HCT116 (cell line): ENCODE measurements at places on chromosomes 3 and 15.
A peak's percentile ranks its signal among the peaks of the same experiment; 100 is the strongest.

GRCh38 chr3:191020730-191021396 is 158.4 kb upstream of the GMNC start:
- DNase-seq: no peak

- DNase-seq: no peak
Measured at GRCh38 chr3:165056510-165056909, 21.8 kb downstream of the SI start.

DNA sequence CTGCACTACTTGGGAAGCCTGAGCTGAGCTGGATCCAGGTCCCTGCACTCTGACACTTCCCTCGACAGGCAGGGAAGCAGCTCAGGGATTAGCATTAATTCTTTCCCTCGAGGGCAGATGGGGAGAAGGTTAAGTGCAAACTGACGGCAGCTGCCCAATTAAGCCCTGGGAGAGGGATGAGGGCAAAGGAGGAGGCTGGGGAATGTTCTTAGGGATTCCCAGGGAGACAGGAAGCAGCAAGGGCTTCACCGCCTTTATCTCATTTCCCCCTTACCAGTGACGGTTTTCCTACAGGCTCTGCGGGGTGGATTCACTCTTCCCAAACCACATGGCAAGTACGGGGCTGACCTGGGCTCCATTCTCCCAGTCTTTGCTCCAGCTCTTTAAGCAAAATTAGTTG is 519.0 kb upstream of the PROK2 start:
- no peak for DNase-seq

DNA sequence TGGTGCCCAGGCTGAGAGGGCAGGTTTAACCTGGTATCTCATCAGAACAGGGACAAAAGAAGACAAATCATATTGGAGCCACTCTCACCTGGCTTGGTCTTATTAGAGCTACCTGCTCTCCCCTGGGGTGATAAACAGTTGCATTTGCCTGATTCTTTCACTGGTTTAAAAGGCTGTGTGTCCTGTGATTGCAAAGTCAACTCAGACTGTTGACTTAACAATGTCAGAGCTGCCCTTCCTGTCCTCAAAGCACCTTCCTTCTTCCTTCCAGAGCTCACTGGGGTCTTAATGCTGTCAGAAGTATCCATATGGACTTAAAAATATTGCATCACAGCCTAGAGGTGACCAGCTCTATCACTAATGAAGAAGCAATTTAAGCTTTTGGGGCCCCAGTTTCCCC is 50.5 kb upstream of the MINAR1 start:
- no peak for DNase-seq

DNA sequence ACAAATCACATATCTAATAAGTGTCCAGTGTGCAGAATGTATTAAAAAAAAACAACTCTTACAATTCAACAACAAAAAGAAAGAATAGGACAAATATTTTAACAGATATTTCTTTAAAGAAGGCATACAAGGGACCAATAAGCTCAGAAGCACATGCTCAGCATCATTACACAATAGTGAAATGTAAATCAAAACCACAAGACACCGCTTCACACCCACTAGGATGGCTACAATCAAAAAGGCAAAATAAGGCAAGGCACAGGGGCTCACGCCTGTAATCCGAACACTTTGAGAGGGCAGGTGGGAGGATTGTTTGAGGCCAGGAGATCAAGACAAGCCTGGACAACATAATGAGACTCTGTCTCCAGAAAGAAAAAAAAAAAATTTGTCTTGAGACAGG is 255.6 kb downstream of the MAGI1 start:
- no peak for DNase-seq

DNA sequence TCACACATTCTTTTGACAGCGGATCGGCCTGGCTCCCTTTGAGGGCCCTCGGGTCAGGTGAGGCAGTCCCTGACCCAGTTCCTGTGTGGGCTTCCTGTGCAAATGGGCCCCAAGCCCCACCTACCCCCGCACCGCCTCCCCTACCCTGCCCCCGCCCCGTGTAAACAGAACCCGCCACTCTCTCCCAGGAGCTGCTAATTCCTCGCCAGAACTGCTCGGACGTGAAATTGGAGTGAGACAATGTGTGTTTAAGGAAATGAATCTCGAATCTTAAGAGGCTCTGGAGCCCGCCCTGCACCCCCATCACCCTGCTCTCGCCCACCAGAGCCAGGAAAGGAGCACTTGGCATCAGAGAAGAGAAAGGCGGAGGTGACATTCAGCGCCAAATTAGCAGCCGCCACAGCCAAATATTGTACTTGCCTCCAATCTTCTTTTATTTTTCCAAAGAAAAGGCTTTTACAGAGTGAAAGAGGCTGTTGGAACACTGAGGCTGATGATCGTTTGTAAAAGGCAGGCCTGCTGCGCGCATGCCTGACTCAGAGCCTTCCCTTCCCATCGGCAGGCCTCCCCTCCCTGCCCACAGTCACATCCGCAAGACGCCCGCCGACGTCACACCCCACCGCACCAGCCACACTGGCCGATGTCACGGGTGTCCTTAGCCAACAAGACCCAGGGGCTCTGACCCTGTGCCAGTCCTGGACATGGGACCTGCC is 53.1 kb downstream of the CACNA2D2 start:
- DNase-seq: no peak

GRCh38 chr3:27943106-27943505 is 221.0 kb upstream of the EOMES start:
- peak; percentile 29 for DNase-seq

GRCh38 chr15:64938192-64938591 is 26.5 kb downstream of the ANKDD1A start:
- peak; percentile 21 for DNase-seq

- DNase-seq: no peak
Measured at GRCh38 chr3:55180161-55180560, 252.3 kb upstream of the LRTM1 start.

DNA sequence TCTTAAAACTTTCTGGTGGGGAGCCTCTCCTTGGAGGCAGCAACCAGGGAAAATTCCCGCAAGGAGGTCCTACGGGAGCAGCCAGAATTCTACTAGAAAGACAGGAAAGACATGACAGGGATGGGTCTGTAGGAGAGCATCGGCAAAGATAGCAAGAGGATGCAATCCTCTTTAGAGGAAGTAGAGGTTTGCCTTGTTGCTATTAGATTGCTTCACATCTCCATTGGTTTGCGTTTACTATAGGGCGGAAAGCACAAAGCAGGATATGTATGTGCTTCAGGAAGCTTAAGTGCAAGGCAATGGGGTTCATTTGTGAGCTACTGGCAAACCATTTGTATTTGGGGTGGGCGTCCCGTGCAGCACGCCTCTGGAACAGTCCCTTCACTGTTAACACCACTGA is 193.0 kb downstream of the RORA start:
- no peak for DNase-seq

DNA sequence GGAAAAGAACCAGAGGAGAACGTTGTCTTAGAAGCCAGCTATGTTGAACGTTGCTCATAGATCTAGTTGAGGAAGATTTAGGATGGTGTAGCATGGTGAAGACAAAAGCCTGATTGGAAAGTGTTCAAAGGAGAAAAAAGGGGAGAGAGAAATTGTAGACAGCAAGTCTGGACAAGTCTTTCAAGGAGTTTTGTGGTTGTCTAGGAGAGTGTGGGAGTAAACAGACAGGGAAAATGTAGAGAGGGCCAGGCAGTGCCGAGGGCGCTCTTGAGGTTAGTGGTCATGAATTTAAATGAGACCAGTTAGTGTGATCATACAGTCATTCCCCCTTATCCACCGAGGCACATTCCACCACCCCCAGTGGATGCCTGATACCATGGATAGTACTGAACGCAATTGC is 167.5 kb upstream of the IL12A start:
- DNase-seq: no peak

DNA sequence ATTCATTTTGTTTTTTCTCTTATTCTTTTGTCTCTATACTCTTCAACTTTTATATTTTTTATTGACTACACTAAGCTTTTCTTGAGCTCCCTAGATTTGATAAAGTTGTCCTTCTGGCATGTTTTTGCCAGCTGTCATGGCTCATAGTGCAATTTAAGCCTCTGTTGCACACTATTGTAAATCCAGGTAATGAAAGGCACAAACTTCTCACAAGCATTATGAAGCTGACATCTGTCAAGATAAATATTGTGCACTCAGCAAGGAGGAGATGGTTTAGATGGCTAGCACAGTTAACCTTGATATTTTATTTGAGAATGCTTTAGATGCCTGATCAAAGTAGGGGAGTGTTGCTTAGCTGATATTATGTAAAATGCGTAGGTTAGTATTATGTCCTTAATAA is 1280.9 kb downstream of the NSUN3 start:
- DNase-seq: no peak

GRCh38 chr15:29544513-29545128 is 275.0 kb upstream of the NSMCE3 start:
- DNase-seq: no peak
